ENCODE measurements at places on chromosomes 5 and 9. TPM values are rescaled to one million over a fixed set of nuclear protein-coding genes. Genes with fewer than 3 reads are reported as not detected.

The KIF12 gene
- not detected for total RNA-seq

The CHSY3 gene
- not detected for total RNA-seq

The LECT2 gene
- not detected for total RNA-seq

The SLC35A4 gene
- 84.0 TPM for total RNA-seq

The WNK2 gene
- total RNA-seq: not detected

The GLT6D1 gene
- total RNA-seq: not detected

The RCL1 gene
- total RNA-seq: 13.6 TPM

The OR1Q1 gene
- not detected for total RNA-seq

The UGT3A1 gene
- not detected for total RNA-seq

The NAIF1 gene
- total RNA-seq: 14.2 TPM

The PRKAA1 gene
- 84.1 TPM for total RNA-seq

The DBH gene
- not detected for total RNA-seq

The IL3 gene
- 0.20 TPM for total RNA-seq

The PSD2 gene
- total RNA-seq: not detected

The PCDHGB3 gene
- total RNA-seq: not detected

The GDA gene
- total RNA-seq: not detected

The SLC34A3 gene
- total RNA-seq: not detected

The DRD1 gene
- not detected for total RNA-seq

The UNC13B gene
- total RNA-seq: 0.25 TPM

The OBP2B gene
- total RNA-seq: not detected

The GCNT4 gene
- total RNA-seq: 2.3 TPM

The PRRX2 gene
- 0.15 TPM for total RNA-seq

The FOXI1 gene
- total RNA-seq: not detected

The ADAMTS6 gene
- 2.8 TPM for total RNA-seq

The ZCCHC10 gene
- total RNA-seq: 31.9 TPM

The LURAP1L gene
- not detected for total RNA-seq

The EGFL7 gene
- total RNA-seq: 0.22 TPM

The ENTPD2 gene
- not detected for total RNA-seq

The PCDHB3 gene
- not detected for total RNA-seq

The ARL14EPL gene
- not detected for total RNA-seq

The FOXD4L3 gene
- total RNA-seq: 0.20 TPM

The NOL8 gene
- total RNA-seq: 58.0 TPM

The IL31RA gene
- total RNA-seq: not detected

The TMEM215 gene
- total RNA-seq: not detected

The LIFR gene
- 0.12 TPM for total RNA-seq

The SPATA31D4 gene
- total RNA-seq: not detected

Data from activated CD4-positive, alpha-beta T cell treated with anti-CD3 and anti-CD28 coated beads, Interleukin-2, amount 10 ng/mL, durations not matched to agents 7 days and 5 days (primary cell).